ENCODE measurements at places on chromosomes 16 and 17.

DNA sequence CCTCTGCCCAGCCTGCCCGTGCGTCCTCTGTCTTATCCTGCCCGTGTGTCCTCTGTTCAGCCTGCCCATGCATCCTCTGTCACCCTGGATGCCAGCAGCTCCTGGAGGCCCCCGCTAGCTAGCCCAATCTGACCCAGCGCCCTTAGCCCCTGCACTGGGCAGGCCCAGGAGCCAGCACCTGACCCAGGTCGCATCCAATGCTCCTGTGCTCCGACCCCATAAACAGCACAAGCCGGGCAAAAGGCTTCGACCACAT lies 13.1 kb downstream of the CDH15 start:
- DNase-seq, result no peak
- H3K36me3 ChIP-seq, result no peaks in the 10 kb centered on the region
- H3K4me3 ChIP-seq, result no peak overlapping the region
- no peaks in the 10 kb centered on the region for H3K27me3 ChIP-seq
- peaks cover 6% of the 10 kb centered on the region for H3K4me1 ChIP-seq
- no peak overlapping the region for H3K27ac ChIP-seq

- H3K36me3 ChIP-seq, result peaks cover 8% of the 10 kb centered on the region
These were observed 249.4 kb downstream of the FTO start for GRCh38 chr16:53953336-53953735.

DNA sequence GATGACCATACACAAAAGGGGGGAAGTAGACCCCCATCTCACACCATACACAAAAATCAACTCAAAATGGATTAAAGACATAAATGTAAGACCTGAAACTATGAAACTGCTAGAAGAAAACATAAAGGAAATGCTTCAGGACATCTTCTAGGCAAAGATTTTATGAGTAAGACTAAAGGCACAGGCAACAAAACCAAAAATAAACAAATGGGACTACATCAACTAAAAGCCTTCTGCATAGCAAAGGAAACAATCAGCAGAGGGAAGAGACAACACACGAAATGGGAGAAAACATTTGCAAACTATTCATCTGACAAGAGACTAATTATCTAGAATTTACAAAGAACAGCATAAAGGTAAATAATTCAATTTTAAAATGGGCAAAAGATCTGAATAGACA lies 152.1 kb downstream of the AXIN2 start:
- H3K27me3 ChIP-seq, result peaks cover 7% of the 10 kb centered on the region
- no peak for DNase-seq
- H3K27ac ChIP-seq, result no peak overlapping the region
- no peak overlapping the region for H3K4me3 ChIP-seq

GRCh38 chr16:80526418-80527061 lies 14.3 kb upstream of the DYNLRB2 start:
- no peaks in the 10 kb centered on the region for H3K36me3 ChIP-seq
- peaks cover 4% of the 10 kb centered on the region for H3K27me3 ChIP-seq
- H3K4me3 ChIP-seq, result no peak overlapping the region
- H3K27ac ChIP-seq, result no peak overlapping the region
- peak; percentile 77 for DNase-seq

GRCh38 chr17:82160075-82160474 lies 52.6 kb downstream of the CCDC57 start:
- H3K27ac ChIP-seq, result no peak overlapping the region
- no peak overlapping the region for H3K4me3 ChIP-seq
- no peak for DNase-seq
- peaks cover 11% of the 10 kb centered on the region for H3K36me3 ChIP-seq
- no peaks in the 10 kb centered on the region for H3K4me1 ChIP-seq
- no peaks in the 10 kb centered on the region for H3K27me3 ChIP-seq

DNA sequence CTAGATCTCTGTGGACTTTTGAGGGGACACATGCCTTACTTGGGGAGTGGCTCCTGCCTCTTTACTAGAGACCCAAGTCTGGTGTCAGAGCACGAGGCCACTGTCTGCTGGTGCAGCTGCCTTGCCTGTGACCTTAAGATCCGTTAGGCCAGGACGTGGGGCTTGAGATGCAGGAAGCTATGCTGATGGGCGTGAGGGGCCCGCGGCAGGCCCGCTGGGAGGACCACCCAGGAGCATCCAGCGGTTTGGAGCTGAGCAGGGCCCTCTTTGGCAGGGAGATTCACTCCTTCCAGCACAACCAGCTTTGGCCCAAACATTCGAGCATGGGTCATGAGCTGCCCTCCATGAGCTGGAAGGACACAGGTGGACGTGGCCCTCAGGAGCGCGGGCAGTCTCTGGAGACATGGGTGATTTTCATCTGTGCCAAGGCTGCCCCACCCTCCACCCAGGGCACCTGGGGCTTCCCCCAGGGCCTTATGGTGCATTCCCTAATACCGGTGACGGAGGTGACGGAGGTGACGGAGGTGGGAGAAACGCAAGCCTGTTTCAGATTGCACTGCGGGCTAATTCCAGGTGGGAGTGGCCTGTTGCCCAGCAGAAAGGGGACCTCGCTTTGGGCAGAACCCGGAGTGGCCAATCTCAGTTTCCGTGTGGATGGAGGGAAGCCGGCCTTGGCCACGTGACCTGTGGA lies 12.7 kb downstream of the LGALS3BP start:
- H3K4me1 ChIP-seq, result peaks cover 10% of the 10 kb centered on the region
- peaks cover 14% of the 10 kb centered on the region for H3K36me3 ChIP-seq
- peak overlapping the region; percentile 2 for H3K27ac ChIP-seq
- H3K4me3 ChIP-seq, result no peak overlapping the region
- no peaks in the 10 kb centered on the region for H3K27me3 ChIP-seq
- no peak for DNase-seq

Data from activated CD4-positive, alpha-beta T cell treated with anti-CD3 and anti-CD28 coated beads, Interleukin-2, amount 10 ng/mL, durations not matched to agents 7 days and 5 days (primary cell).